Vagina (tissue), 2 donors: ENCODE measurements at places on chromosomes 2 and 18.

- no peak for DNase-seq
Measured at GRCh38 chr2:63740943-63741342, 100.8 kb upstream of the UGP2 start.

DNA sequence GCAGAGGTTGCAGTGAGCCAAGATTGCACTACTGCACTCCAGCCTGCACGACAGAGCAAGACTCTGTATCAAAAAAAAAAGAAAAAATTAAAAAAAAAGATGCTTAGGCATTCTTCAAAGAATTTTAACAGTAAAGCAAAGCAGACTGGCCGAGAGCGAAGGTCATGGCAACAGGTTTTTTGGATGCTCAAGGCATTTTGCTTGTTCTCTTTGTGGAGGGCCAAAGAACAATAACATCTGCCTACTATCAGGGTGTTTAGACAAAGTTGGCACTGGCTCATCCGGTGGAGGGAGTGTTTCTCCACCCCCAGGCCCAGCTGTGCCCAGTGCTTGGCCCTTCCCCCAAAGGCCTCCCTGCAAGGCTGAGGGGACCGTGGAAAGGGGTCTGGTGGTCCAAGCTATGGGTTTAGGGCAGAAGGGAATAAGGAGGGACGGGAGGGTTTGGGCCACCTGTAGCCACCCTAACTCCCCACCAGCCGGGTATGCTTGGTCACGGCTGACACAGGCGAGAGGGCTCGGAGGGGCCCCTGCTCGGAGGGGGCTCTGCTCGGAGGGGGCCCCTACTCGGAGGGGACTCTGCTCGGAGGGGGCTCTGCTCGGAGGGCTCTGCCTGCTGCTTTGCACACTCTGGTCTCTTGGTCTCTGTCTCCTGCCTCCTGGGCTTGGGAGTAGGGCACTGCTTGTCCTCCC, 26.7 kb upstream of the ALLC start:
- peak; percentile 49 for DNase-seq

DNA sequence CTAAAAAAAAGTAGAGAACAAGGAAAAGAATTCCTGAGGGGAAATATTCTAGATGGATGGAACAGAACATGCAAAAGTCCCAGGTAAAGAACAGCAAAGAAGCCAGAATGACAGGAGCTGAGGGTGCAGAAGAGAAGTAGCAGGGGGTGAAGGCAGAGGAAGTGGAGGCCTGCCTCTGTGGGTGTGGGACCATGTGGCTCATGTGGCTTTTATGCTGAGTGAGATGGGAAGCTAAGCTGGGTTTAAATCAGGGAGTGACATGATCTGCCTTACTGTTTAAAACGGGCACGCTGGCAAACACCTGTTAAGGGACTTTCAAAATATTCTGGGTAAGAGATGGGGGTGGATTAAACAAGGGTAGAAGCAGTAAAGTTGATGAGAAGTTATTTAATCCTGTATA, 40.0 kb downstream of the GKN2 start:
- DNase-seq = no peak

DNA sequence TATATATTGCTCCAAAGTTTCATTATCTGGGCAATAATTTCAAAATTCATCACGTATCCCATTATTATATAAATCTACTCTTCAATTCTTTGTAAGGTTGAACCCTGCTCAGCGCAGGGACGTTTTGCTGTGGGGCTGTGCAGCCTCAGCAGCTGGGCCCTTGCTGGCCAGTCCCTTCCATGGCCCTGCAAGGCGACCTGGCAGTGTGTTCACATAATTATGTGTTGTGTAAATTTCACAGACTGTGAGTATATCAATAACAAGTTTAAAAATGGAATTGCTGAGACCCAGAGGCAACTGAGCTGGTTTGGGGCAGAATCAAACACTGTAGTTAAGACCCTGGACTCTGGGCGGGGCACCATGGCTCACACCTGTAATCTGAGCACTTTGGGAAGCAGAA, 16.1 kb upstream of the MAL start:
- no peak for DNase-seq

- no peak for DNase-seq
Measured at GRCh38 chr2:156884216-156884615, 373.3 kb upstream of the GALNT5 start.

DNA sequence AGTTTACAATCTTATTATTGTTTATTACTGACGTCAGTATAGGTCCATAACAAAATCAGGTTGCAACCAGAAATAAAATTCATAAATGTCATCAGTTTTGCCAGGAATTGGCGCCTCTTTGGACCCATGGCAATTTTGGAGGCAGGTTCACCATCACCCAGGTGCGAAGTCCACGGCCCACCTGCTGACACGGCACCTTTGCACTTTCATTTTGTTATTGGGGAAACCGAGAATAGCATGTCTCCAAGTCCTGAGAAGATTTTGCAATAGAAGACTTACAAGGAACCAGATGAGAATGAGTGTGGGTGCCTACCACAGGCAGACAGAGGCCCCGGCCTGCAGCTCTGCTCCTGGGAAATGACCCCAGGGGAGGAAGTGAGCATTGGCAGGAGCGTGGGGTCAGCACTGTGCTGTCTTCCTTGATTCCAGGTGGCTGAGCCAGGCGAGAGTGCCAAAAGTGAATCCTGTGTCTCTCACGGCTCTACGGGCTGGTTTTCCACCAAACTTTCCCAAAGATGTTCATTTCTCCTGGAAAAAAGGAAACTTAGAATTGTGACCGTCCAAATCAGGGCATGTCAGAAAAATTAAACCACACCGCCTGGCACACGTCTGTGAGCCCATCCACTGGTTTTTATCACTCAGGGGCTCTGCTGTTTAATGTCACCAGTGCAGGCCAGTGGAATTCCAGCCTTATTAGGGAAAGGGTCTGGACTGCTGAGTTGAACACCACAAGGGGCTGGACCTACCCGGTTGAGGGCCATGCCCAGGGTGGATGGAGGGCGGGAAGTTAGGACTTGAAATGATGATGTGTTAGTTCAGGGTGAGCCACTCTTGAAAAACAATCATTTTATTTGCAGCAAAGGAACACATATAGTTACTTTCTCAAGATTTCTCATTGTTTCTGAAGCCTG, 96.5 kb downstream of the PTGR3 start:
- DNase-seq = peak; percentile 58

- DNase-seq = no peak
Measured at GRCh38 chr18:43882358-43883055, 605.2 kb upstream of the SYT4 start.

GRCh38 chr2:43186679-43187374, 39.6 kb downstream of the ZFP36L2 start:
- no peak for DNase-seq

GRCh38 chr2:98769784-98770183, 38.9 kb upstream of the MGAT4A start:
- DNase-seq = no peak

- DNase-seq = no peak
Measured at GRCh38 chr2:106885329-106885728, 638 bp downstream of the ST6GAL2 start.

DNA sequence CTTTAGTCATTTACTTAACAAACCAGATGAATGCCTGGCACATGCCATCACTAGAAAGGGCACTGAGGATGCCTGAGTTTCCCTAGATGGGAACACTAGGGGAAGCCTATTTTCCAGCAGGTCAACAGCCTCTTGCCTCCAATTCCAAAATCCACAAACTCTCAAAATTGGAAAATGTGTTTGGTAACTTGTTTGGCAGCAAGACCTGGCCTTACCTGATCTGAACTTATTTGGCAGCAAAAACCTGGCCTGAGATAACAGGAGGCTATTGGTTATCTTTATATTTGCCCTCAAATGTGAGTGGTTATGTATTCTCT, 2.6 kb downstream of the LIPG start:
- no peak for DNase-seq

- DNase-seq = no peak
Measured at GRCh38 chr18:12088731-12089375, 4.8 kb upstream of the ANKRD62 start.

- DNase-seq = no peak
Measured at GRCh38 chr2:10559634-10560224, 111.6 kb upstream of the ODC1 start.

GRCh38 chr2:224608104-224608503, 22.9 kb upstream of the CUL3 start:
- no peak for DNase-seq

GRCh38 chr2:3959372-3959771, 256.0 kb downstream of the DCDC2C start:
- no peak for DNase-seq

- DNase-seq = no peak
Measured at GRCh38 chr2:237291138-237291792, 122.7 kb downstream of the COL6A3 start.

- no peak for DNase-seq
Measured at GRCh38 chr2:59888015-59888414, 665.4 kb downstream of the BCL11A start.

DNA sequence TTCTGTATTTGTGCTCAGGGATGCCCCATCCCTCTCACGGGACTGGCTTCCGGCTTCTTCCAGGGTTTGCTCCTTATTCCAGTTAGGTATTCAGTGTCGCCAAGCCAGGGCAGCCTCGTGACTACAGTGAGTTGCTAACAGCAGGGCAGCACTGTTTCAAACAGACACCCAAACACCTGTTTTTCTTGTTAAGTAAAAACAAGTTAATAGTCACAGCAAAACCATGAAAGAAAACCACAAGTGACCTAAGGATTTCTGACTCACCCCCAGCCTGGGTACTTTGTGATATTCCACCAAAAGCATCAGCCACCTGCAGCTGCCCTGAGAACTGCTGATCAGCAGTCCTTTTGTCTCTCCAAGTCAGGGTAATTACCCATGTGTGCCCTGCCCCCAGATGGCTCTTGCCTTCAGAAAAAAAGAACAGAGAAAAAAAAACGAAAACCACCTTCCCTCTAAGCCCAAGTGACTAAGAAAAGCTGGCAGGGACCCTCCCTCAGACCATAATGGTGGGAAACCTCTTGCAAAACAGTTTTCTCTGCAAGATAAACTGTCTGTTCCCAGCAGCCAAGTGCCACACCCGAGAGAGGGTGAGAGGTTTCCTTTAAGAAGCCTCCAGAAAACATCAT, 178.2 kb downstream of the ANAPC1 start:
- no peak for DNase-seq

DNA sequence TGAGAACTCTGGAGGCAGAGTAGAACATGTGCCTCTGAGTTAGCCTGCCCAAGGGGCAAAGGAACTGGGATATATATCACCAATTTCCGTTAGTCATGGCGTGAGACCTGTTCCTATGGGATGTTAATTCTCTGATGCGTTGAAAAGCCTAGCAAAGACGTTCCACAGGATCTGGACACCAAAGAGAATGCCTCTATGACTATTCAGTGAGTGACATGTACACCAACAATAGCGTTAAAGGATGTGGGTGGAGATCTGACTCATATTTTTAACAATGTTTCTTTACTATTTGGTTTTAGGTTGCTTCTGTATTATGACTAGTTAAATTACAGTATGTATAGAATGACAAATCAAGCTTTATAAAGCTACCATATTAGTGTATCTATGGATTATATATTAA, 320.9 kb upstream of the MC4R start:
- no peak for DNase-seq

DNA sequence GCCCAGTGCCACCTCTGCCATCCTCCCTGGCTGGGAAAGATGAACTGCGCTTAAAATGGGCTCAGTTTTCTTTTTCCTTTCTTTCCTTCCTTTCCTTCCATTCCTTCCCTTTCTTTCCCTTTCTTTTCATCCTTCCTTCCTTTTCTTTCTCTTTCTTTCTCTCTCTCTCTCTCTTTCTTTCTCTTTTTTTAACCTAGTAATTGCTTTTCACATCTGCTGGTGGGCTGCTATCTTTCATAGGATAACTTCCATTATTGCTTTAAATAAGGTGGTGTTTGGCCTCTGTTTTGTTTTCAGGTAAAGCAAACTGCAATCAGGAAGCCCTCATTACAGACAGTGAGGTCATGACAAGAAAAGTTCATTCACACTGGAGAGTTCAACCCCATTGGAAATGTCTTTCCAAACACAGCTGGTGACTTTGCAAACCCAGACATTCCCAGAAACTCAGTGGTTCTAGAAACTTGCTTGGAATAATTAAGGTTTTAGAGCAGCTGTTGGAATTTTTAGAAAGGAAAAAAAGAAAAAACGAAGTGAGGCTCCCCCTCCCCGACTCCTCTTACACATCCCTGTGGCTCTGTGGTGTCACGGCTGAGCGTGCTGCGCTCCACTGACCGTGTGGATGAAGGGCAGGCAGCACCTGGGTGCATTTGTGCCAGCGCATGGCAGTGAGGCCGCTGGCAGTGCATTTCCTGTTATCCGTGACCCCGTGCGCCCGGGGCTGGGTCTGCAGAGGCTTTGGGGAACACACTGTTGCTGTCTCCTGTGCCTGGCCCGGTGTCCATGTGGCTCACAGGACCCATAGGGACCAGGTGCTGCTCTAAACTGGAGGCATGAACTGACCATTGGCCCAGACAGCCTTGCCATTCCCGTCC, 76.9 kb downstream of the MBP start:
- DNase-seq = no peak

GRCh38 chr2:217858519-217859491, 144.0 kb downstream of the TNS1 start:
- no peak for DNase-seq

DNA sequence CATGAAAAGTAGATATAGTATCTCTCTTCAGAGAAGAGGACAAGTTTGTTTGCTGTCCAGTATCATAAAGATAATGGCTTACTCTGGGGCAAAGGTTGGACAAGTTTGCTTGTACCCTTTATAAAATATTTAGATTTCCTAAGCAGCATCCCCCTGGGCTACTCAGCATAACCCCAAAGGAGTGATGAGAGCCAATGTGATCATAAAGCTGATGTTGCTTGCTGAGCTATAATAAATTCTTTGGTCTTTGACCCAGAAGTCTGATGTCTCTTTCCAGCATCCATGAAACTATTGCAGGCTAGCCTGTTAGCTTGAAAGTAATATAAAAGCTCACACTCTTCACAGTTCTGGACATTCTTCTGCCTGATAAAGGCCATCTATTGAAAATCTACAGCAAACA, 138.3 kb upstream of the STON1 start:
- no peak for DNase-seq

GRCh38 chr18:51897884-51898283, 442.1 kb upstream of the DCC start:
- DNase-seq = no peak

DNA sequence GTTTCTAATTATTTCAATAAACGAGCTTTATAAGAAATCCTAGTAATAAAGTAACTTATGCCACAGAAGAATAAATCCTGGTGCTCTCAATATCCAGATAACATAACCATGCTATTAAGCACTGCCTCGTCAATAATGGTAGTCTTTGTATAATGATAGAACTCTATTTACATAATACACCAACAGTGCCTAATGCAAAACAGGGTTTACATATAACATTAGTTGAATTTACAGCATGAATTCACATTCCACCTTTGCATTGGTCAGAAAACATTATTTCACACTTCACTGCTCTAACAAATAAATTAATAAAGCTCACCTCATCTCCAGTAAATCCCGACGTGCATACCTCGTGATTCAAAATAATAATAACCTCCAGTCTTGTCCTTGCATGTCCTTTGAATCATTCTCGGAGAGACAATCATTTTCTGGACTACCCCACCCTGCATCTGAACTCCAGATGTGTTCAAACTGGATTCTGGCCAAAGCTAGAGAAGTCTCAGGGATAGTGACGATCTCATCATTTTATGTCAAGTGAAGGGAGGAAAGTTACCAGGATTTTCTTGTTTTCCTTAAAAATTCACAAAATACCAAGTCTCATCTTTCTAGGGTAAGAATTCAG, 189.2 kb downstream of the NCKAP5 start:
- DNase-seq = no peak

GRCh38 chr2:191049728-191050639, 36.0 kb upstream of the STAT1 start:
- DNase-seq = no peak
